ENCODE measurements at places on chromosomes 5 and 9.
A peak's percentile ranks its signal among the peaks of the same experiment; 100 is the strongest.

DNA sequence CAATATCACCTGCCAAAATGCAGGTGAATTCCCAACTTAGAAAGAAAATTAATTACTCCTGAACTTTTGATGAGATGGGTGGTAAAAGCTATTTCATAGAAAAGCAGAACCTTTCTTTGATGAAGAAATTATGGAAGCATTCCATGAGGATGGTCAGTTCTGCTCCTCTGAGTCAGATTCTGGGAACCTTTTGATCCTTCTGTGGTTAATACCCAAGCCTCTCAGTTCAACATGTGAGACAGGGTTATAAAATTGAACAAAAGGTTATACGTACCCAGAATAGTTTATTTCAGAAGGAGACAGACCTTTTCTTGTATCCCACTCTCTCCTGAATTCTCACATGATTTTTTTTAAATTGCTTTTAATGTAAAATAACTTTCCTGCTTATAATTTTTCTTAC lies 767.6 kb upstream of the ADAMTS16 start:
- DNase-seq, result no peak

DNA sequence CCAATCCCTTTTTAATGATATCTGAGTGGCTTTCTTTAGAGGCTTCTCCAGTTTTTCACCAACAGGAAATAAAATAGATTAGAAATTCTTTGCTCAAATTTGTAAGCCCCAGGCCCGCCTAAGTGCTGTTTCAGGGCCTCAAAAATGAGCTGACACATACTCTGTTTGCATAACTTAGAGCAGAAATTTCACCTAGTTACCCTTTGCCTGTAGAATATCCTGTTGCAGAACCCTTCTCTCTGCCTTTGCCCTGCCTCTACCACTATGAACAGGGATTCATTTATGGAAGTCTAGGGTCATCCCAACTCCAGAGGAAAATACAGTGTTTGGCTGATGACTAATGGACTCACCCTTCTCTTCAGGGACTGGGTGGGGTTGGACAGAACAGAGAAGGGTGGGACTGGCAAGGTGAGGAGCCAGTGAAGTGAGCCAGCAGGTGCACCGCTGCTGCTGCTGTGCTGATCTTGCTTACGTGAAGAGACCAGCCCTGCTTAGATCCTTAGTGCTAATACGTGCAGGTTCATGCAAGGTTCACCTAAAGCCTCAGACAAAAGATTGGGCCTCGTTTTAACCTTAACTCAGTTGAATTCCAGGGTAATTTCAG lies 22.8 kb downstream of the OSTF1 start:
- DNase-seq, result peak; percentile 79

- no peak for DNase-seq
Measured at GRCh38 chr9:37515620-37516258, 30.0 kb downstream of the POLR1E start.

DNA sequence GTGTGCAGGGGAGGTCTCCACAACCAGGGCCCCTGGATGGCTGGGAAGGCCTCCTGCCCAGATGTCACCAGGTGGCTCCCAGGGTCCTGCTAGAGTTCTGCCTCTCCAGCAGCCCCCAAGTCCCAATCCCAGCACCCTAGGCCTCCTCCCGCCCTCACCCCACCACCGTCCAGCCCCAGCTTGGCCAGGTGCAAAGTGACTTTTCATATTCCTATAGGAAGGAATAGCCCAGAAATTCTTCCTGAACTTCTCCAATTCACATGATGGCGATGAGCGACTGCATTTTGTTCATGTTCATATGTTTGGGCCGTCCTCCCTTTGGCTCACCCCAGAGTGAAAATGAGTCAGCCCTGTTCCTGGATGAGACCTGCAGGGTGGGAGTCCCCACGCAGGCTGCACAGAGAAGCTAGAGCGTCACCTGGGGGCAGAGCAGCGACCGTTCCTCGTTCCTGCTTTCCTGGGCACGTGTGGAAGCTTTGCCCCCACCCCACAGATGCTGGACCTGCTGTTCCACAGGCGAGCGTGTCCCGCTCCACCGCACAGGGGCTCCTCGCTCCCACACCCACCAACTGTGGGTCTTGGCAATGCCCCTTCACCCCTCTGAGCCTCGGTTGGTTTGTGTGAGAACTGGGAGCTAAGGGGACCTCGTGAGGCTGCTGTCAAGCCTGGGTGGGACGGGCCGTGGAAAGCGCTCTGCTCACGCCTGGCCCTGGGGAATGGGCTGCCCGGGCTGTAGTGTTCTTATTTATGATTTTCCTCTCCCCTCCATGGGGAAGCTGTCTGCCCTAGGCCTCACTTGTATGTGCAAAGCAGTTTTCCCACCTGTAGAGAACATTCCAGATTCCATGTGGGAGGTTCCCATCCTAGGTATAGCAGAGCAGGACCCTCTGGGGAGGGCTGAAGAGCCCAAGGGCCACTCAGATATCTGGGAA lies 6.9 kb downstream of the MRPS2 start:
- DNase-seq, result no peak

GRCh38 chr5:175025077-175025476 lies 300.7 kb downstream of the MSX2 start:
- no peak for DNase-seq

DNA sequence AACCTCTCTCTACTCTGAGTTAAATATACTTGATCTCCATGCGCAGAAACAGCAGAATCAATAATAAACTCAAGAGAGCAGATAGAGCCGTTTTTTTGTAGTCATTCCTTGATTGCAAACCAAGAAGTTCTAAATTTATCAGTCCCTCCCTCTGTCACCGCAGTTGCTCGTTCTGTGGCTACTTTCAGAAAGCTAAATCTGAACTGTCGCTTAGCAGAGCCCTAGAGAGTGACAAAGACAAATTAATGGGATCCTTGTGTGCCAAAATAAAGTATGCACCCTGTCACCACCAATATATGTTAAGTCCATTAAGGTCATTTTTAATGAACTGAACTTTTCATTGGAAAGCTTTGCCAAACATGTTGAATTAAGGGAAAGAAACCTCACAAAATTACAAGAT lies 218.3 kb downstream of the ADAMTSL1 start:
- DNase-seq, result no peak

GRCh38 chr5:36662291-36662851 lies 56.0 kb downstream of the SLC1A3 start:
- DNase-seq, result no peak

- no peak for DNase-seq
Measured at GRCh38 chr5:22372826-22373660, 480.1 kb downstream of the CDH12 start.

DNA sequence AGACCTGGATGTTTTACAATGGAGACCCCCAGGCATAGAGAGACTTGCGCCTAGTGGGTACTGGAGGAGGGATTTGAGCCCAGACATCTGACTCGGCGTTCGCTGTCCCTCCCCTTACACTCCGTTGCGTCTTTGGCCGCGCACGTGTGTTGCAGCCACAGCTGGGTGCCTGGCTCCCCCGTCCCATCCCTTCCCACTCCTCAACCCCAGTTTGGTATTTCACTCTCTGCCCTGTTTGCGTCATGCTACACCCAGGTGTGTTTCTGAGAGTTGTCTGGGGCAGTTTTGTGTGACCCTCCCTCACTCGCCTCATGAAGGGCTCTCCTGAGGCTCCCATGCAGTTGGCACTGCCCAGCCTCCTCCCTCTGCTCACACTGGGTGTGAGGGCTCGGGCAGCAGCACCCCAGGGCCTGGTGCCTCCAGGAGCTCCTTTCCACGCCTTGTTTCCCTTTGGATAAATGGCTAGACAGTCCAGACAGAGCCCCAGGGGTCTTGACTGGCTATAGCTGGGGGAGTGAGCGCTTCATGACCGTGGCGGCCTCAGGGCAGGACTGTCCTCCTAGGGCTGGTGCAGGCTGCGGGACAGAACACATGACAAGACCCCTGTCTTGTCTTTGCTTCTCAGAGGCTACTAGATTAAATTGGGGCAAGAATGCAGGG lies 13.6 kb downstream of the TCF7 start:
- DNase-seq, result no peak

- no peak for DNase-seq
Measured at GRCh38 chr9:98218562-98219363, 26.3 kb upstream of the CORO2A start.

DNA sequence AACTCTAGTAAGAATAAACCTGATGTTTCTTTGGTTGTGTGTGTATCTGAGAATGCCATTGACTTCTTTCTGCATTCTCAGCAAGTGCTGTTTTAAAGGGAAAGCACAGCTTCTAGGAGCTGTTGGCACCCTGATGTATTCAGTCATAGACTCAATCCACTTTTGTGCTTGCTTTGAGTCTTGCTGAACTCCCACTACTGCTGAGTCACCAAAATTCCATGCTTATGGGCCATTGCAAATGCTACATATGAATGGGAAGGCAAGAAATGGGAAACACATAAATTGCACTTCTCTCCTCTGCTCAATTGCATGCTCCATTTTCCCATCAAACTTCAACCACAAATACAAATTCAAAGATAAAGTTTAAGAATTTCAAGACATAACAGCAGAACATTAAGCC lies 9.8 kb upstream of the FTMT start:
- no peak for DNase-seq

GRCh38 chr5:143657647-143658285 lies 154.2 kb upstream of the HMHB1 start:
- DNase-seq, result no peak

DNA sequence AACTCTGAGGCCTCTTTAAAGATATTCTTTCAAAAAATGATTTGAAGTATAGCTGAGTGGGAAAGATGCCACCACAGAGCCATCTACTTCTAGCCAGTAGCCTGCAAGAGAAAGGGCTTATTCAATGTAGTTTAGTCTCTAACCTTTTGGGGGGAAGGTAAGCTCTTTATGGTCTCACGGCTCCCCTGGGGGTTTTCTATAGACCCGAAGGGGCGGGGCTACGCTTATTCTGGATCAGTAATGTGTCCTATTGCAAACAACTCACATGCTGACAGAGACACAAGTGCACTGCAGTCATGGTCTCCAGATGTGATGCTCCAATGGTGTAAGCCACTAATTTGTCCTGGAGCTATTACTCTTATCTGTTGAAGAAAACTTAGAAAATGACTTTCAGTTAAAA lies 53.4 kb upstream of the RPS23 start:
- DNase-seq, result no peak

DNA sequence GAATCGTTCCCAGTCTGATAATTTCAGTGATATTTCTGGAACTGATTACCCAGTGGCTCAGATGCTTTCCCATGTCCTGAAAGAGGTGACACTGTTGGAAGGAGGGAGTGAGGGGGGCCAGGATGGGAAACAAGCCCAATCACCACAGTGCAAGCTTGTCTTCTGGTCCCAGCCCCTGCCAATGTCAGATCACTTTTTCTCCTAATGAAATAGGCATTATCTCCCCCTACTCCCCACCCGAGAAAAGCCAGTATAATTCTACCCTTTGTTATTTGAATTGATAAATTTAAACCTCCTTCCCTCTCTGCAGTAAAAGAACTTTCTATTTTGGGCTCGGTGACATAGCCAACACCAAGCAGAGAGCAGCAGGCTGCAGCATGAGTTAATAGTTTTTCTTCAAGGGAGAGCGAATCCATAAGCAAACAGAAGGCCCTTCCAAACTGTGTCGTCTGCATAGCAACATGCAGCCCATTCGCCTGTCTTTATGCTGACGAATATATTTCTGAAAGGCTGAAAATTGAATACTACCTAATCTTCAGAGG lies 14.6 kb upstream of the PPP2CA start:
- no peak for DNase-seq

DNA sequence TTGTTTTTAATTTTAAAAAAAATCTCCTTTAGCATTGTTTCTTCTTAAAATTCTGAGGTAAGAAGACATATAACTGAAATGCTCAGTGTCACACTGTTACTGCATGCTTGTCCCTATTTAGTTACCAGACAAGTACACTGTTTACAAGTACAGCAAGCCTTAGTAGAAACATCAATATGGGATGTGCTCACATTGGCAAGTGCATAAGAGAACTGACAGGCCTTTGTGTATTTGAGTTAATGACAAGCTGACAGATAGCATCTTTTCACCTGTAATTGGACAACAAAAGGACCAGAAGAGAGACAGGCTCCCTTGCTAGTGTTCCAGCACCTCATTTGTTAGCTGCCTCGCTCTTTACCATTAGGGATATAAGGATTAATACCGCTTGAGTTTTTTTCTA lies 63.6 kb downstream of the PDE4D start:
- no peak for DNase-seq

- no peak for DNase-seq
Measured at GRCh38 chr5:143682929-143683386, 129.0 kb upstream of the HMHB1 start.

DNA sequence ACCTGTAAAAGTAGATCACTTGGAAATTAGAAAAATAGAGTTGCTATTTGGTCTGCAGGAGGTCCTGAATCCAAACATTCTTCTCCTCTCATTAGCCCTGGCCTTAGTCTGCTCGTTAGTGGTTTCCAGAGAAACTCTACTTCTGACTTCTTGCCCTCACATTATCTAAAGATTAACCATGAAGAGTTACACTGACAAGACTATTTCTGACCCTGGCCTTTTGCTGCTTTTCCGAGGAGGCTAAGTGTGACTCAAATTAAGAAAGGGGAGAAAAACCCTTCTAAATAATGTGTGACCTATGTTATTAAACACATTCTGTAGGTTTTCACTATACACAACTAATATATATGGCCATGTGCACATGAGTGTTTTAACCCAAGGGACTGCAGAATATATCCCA lies 302.4 kb downstream of the RAB3C start:
- no peak for DNase-seq

- no peak for DNase-seq
Measured at GRCh38 chr9:135519179-135519971, 1.9 kb upstream of the LCN1 start.

DNA sequence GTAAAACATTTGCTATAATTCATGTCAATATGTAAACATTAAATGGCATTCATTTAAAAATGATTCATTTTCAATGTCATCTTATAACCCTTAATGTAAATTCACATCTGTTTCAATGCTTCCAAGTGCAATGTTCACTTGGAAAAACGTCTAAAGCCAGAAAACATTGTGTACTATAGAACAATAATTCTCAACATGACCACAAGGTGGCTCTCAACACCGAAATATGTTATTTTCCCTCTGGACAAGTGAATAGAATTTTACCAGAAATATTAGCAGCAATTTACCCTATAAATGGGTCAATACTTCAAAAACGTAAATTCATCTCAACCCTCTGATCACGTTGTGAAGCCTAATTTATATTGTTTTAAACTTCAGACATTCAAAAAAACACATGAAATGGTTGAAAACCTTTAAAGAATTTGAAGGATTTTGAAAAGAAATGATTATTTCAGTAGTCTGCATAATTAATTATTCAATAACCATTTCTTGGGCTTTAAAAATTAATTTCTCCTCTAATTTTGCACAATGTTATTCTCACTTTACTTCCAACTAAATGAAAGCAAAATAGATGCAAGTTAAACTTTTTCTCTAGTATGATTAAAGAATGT lies 11.0 kb downstream of the CDH10 start:
- no peak for DNase-seq

GRCh38 chr5:65801352-65801783 lies 79.4 kb downstream of the NLN start:
- DNase-seq, result no peak

GRCh38 chr5:125043781-125044391 lies 297.4 kb upstream of the ZNF608 start:
- DNase-seq, result no peak

Data from Peyer's patch (tissue), 4 donors.